ENCODE measurements at places on chromosomes 7 and 10.

DNA sequence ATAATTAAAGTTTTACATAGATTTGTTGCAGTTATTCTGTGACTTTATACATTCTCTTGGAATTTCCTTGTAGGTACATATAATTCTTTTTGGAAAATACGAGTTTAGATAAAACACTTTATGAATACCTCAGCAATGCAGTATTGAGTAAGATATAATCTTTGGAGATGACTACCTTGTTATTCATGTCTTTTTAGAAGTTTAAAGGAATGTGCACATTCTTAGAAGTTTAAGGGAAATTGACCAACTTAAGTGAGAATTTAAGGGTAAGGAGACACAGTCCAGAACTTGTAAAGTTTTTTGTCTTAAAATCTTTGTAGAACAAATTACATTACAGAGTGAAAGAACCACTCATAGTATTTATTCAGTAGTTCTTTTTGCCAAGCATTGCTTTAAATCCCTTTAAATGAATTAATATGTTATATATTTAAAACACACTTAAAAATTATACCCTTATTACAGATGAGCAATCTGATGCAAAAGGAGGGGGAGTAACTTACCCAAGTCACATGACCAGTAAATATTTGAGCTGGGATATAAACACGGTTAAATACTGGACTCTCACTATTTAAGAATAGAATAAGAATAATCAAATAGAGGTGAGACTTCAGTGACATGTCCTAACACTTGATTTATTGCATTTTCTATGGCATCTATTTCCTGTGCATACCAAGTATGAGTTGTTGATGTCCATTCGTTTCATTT lies 139.5 kb upstream of the FERD3L start:
- no peak for DNase-seq

- DNase-seq, result no peak
Observed at GRCh38 chr7:151078233-151079040, 2.2 kb downstream of the FASTK start.

DNA sequence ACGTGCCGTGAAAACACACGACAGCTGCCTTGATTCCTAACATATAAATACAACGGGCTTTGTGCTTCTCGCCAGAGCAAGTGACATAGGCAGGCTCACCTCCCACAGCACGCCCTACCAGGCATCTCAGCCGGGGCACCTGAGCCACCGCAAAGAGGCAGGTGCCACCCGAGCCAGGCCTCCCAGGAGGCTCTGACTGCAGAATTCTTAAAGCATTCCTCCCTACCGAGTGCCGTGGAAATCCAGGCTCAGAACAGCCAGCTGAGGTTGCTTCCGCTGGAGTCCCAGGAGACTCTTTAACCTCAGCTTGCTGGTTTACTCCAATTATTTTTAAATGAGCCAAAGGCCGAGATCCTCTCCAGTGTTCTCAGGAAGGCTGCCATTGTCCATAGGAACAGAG lies 206.5 kb downstream of the USP6NL start:
- no peak for DNase-seq

GRCh38 chr7:6730343-6730633 lies 23.5 kb upstream of the ZNF12 start:
- DNase-seq, result no peak

- no peak for DNase-seq
Observed at GRCh38 chr10:128151031-128151430, 24.8 kb upstream of the MKI67 start.

- no peak for DNase-seq
Observed at GRCh38 chr7:129742256-129742655, 130.7 kb downstream of the NRF1 start.
